ENCODE measurements at places on chromosomes 1 and 21.
A peak's percentile ranks its signal among the peaks of the same experiment; 100 is the strongest.

DNA sequence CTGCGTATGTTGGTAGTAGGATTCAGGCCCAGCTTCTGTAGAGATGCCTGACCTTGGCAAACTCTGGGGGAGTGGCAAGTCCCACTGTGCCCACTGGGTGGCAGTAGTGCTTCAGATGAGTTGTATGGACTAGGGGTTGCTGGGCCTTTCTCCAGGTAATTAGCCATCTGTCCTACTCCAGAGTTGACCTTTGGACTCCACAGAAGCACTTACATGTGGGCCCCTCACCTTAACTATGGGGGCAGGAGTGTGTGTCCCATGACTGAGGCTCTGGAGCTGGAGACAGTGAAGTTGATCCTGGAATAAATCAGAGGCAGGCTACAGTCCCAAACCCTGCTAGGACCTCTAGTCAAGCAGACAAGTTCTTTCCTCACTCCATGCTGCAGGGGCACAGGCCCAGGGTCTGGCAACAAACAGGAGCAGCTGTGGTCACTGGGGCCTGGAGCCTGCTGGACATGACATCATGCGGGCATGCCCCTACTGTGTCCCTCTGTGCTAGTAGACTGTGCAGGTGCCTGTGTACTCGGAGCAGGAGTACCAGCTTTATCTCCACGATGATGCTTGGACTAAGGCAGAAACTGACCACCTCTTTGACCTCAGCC is 4.6 kb downstream of the DMAP1 start:
- DNase-seq, result peak; percentile 41

GRCh38 chr1:231814521-231814920 is 187.9 kb downstream of the DISC1 start:
- DNase-seq, result no peak

DNA sequence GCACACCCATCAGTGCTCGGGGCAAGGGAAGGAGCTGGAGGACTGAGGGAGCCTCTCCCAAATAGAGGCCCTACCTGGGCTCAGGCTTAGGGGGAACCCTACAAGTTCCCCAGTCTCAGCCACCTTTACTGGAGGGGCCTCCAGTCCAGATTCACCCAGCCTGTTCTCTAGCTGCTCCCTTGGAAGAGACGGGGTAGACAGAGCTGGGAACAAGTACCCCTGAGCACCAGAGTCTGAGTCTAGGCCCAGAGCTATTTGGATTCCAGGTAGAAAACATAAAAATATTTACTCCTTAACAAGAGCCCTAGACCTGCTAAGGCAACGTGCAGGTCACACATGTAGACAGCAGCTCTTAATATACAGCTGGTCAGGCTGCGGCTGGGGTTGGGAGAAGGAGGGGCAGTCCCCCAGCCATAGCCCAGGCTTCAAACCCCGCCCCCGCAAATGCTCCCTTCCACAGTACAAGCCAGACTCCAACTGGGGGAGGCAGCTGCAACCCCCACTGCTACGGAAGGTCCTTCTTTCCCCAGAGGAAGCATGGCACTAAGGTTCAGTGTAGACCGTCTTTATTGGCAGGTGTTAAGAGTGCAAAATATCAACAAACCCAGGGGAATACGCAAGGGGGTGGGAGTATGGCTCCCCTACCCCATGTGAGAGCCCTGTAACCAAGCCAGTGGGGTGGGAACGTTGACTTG is 8.0 kb downstream of the TENT5B start:
- DNase-seq, result no peak

DNA sequence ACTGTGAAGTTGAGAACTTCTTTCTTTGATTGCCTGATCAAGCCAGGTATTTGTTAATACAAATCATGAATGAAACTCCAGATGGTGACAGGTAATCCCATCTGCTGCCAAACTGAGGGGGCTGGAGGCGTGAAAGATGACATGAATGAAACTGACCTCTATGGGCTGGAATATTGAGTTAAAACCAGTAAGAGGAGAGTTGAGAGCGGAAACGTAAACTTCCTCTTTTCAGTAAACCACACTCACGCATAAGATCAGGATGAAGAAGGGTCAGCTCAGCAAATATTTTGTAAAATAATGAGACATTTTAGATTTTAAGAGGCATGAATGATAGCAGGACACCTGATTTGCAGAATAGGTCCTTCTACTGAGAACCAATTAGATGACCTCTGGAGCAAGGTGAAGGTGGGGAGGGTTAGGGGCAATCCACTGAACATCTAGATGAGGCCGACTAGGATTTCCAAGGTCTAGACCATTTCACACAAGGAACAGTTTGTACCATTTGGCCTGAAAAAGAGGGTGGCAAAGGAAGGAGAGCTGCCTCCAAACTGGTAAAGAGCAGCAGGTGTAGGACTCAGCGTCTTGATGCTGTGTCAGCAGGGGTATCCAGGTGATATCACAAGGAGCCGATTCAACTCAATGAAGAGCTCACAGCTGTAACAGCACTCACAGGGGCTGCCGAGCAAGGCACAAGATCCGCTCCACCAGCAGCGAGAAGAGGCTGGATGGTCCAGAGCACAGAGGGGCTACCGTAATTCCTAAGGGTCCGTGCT is 132.6 kb downstream of the NTPCR start:
- no peak for DNase-seq

DNA sequence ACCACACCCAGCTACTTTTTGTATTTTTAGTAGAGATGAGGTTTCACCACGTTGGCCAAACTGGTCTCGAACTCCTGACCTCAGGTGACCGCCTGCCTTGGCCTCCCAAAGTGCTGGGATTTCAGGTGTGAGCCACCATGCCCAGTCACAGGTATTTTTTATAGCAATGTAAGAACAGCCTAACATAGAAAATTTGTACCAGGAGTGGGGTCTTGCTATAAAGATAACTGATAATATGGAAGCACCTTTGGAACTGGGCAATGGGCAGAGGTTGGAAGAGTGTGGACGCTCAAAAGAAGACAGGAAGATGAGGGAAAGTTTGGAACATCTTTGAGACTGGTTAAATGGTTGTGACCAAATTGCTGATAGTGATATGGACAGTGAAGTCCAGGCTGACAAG is 99.2 kb downstream of the GDAP2 start:
- DNase-seq, result no peak

- DNase-seq, result no peak
These were observed 2.8 kb upstream of the FMO3 start for GRCh38 chr1:171087896-171088295.
